ENCODE measurements at places on chromosomes 4 and X.

- DNase-seq = no peak
These were observed 266.0 kb downstream of the PAPSS1 start for GRCh38 chr4:107453987-107454386.

GRCh38 chrX:135087867-135088266 lies 32.5 kb downstream of the ETDB start:
- DNase-seq = no peak

GRCh38 chrX:119238557-119238956 lies 2.5 kb downstream of the PGRMC1 start:
- no peak for DNase-seq

- DNase-seq = no peak
These were observed 2.1 kb upstream of the NSG1 start for GRCh38 chr4:4384837-4385236.

GRCh38 chr4:72828864-72829263 lies 240.7 kb downstream of the COX18 start:
- DNase-seq = no peak

- DNase-seq = no peak
These were observed 18.0 kb downstream of the SHISA3 start for GRCh38 chr4:42415281-42415680.

All from stimulated activated CD4-positive, alpha-beta T cell treated with anti-CD3 and anti-CD28 coated beads, TNF-alpha, amount 100 ng/mL, for 1 hour (primary cell).